ENCODE measurements at places on chromosomes 4 and X. TPM values are rescaled to one million over a fixed set of nuclear protein-coding genes. Genes with fewer than 3 reads are reported as not detected.

- DNase-seq = no peak
Observed at GRCh38 chr4:826508-827208, 729 bp upstream of the CPLX1 start.

- DNase-seq = no peak
Observed at GRCh38 chrX:37409278-37409677, 60.1 kb downstream of the PRRG1 start.

DNA sequence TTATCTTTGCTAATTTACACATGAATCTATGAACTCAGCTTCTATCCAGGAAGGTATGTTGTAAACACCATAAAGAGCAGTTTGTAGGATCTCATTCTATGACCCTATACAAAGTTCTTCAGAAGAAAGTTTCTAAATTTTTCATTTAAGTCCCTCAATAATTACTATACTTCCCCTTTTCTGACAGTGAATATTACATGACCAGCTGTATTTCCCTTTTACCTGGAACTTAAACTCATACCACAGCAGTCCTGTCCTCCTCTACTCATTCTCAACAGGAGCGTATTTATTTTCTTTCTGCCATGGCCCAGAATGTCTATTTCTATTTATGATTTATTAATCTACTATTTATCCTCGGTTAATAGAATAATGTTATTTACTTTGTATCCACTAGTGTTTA, 15.8 kb downstream of the RASGEF1B start:
- no peak for DNase-seq

GRCh38 chrX:30504309-30504708, 73.3 kb downstream of the TASL start:
- peak; percentile 41 for DNase-seq

GRCh38 chrX:120311727-120312063, 434 bp upstream of the TMEM255A start:
- peak; percentile 3 for DNase-seq

GRCh38 chrX:107384397-107385105, 64.9 kb upstream of the FRMPD3 start:
- DNase-seq = no peak

DNA sequence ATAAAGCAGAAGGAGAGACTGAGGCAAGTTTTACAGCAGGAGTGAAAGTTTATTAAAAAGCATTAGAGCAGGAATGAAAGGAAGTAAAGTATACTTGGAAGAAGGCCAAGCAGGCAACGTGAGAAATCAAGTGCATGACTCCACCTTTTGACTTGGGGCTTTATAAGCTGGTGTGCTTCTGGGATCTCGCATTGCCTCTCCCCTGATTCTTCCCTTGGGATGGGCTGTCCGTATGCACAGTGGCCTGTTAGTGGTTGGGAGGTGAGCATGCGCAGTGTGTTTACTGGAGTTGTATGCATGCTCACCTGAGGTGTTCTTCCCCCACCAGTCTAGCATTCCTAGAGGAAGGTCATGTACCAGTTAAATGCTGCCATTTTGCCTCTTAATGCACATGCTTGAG, 29.1 kb upstream of the C1QTNF7 start:
- no peak for DNase-seq

GRCh38 chrX:119762718-119763117, 4.3 kb downstream of the SOWAHD start:
- no peak for DNase-seq

GRCh38 chrX:118652717-118653116, 74.7 kb upstream of the IL13RA1 start:
- DNase-seq = no peak

DNA sequence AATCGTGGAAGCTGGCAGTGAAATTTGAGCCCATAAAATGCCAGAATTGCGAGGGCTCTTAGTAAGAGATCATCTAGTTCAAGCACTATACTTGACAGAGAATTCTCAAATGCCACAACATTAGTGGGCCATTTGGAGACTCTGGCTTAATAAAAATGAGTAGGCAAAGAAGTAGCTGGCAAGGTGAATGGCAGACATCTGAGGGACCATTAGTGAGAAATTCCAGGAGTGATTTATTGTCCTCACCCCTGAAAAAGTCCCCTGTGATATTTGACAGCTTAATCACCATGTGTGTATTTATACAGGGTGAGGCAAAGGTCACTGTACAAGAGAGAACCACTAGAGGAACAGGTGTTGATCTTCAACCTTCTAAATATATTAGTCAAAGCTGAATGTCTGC, 207.5 kb downstream of the CHRDL1 start:
- peak; percentile 2 for DNase-seq

- DNase-seq = no peak
Observed at GRCh38 chrX:115311139-115311538, 21.6 kb downstream of the LUZP4 start.

GRCh38 chrX:3351276-3351675, 4.8 kb upstream of the MXRA5 start:
- DNase-seq = no peak

DNA sequence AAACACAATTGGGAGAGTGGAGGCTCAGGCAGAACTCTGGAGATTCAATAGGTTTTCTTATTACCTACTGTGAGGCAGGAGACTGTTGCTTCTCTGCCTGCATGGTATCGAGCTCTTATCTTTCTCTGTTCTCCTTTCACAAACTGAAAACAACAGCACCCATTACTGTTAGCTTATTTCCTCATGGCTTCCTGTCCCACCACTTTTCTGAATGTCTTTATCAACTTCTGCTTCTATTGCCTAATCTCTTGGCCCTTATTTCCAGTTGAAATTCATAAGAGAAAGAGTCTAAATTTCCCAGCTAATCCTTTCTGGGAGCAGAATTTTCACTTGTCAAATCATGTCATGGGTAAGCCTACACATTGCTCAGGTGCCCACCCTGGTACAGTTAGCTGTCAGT, 46.8 kb upstream of the NDST3 start:
- no peak for DNase-seq

GRCh38 chr4:141730805-141731204, 94.4 kb downstream of the IL15 start:
- no peak for DNase-seq

DNA sequence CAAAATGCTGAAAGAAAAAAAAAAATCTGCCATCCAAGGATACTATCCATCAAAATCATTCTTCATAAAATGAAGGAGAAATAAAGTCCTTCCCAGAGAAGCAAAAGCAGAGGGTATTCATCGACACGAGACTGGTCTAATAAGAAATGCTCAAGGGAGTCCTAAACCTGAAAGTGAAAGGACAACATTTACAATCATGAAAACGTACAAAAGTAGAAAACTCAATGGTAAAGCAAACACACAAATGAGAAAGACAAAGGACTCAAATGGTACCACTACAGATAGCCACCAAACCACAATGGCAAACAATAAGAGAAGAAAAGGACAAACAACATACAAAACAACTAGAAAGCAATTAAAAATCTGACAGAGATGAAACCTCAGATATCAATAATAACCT, 41.0 kb downstream of the CD99L2 start:
- DNase-seq = no peak

DNA sequence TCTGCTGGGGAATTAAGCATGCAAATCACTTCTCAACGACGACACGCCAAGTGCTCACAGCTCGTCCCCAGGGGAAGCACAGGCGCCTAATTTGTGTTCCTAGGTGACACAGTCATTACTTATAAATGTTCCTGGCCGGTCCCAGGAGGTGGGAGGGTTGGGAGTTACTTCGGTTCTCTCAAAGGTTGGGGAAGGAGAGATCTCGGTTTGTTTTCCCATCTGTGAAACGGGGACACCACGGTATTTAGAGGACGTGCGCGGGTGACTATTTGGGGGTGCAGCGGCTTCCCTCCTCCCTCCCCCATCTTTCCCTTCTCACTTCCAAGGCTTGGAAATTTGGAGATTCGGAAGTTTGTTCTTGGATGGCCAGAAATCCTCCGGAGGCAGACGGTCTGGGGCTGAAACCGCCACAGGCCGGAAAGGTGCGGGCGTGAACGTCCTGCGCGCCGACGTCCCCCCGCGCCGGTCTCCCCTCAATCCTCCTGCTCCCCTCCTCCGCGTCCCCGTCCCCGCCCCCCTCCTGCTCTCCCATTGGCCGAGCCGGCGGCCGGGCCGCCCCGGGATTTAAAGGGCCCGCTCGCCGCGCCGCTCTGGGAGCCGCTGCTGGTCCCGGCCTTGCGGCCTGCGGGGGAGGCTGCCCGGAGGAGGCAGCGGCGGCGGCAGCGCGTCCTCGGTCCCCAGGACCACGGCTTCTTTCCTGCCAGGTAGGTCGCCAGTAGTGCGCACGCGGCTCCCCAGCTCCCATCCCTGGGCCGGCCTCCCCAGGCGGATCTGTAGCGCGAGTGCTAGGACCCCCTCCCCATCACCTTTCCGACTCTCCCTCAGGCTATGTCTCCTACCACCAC, at the start of gene PORCN:
Gene PORCN, plus strand, starts transcription at position 593 of the 845 bp plus-strand sequence. CDS start 829 bp downstream, outside the sequence.
- peak; percentile 66 for DNase-seq

CYLC1 gene
- total RNA-seq = not detected

AKAP14 gene
- not detected for total RNA-seq

PABPC4L gene
- 3.8 TPM for total RNA-seq

SMIM31 gene
- not detected for total RNA-seq

All from Caki2 (cell line).